NAMALWA (cell line): ENCODE measurements at places on chromosomes 3 and 15.

GRCh38 chr3:102715030-102715697 is 280.3 kb downstream of the ZPLD1 start:
- no peak for DNase-seq

DNA sequence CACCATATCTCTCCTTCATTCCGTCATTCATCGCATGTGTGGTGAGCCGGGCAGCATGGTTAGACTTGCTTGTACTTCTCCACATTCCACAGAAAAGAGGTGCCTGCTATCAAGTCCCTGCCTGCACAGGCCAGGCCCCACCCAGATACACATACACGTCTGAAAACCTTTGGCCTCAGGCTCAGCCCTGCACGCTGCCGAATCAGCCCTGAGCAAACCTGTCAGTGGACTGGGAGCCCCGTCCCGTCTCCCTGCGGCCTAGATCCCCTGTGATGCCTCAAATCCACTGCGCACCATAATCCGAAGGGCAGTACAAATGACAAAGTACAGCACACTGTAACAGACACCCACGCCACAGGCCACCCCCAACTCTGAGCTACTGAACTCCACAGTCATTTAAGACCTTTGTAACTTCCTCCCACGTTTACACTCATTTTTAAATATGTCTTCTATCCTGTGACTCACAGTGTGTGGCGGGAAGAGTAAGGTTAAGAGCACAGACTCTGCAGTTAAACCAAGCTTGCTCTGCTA is 67.1 kb downstream of the MB21D2 start:
- no peak for DNase-seq

DNA sequence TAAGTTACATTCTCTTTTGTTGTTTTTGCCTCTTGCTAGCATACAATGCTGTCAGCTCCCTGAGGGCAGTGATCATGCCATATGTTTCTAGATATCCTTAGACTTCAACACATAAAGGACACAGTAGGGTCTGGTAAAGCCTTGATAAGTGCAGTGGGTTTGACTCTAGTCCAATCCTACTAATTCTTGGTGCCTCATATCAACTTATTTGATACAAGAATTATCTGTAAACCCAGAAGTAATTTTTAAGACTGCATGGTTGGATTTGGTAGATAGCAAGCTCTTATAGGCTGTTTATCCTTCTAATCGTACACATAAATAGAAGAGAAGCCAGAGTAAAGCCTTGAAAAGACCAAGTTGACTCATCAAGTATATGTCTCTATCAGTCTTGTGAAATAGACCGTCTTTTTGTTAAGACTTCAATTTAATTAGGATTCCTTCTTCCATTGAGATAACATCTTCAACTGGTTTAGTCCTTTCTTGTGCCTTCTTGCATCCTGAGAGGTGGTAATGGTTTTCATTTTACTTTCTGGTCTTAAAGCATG is 265.6 kb upstream of the CDIN1 start:
- DNase-seq = no peak

DNA sequence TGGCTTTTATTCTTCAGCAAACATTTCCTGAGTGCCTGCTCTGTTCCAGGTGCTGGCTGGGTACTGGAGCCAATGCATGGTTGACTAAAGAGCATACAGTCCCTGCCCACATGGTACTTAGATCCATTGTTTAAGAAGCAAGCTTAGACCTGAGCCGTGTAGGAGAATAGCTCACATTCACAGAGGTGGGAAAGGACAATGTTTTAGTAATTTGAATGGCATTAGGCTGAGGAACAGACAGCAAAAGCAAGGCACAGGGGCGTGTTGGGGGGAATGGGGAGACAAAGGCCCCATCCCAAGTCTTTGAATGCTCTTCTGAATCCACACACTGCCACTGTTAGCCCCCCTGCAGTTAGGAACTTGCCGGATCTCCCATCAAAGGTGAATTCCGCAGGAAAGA is 388.2 kb upstream of the RGMA start:
- DNase-seq = no peak

DNA sequence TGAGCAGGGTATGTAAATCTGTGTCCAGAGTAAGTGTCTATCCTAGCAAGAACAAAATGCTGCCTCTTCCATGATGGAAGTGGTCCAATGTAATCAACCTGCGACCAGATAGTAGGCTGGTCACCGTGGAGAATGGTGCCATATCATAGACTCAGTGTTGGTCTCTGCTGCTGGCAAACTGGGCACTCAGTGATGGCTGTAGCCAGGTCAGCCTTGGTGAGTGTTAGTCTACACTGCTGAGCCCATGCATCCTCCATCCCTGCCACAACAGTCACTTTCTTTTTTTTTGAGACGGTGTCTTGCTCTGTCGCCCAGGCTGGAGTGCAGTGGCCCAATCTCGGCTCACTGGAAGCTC is 69.3 kb downstream of the CHRD start:
- no peak for DNase-seq

GRCh38 chr3:86794361-86795065 is 196.4 kb downstream of the VGLL3 start:
- DNase-seq = no peak

DNA sequence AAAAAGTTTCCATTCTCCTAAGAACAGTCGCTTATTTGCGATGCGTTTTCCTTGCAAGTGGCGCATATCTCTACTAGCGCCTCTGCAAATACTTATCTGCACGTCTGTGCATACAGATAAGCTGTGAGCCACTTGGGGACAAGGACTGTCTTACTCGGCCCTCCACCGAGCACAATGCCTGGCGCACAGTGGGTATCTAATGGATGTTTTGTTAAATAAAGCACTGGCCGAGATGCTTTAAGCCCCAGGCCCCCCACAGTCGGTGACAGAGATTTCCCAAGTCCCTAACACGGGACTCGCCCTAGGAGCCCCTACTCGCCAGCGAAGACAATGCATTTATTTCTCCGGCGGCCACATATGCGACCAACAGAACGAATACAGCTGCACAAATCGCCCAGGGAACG is 503 bp downstream of the HLTF start:
- DNase-seq = peak; percentile 59

DNA sequence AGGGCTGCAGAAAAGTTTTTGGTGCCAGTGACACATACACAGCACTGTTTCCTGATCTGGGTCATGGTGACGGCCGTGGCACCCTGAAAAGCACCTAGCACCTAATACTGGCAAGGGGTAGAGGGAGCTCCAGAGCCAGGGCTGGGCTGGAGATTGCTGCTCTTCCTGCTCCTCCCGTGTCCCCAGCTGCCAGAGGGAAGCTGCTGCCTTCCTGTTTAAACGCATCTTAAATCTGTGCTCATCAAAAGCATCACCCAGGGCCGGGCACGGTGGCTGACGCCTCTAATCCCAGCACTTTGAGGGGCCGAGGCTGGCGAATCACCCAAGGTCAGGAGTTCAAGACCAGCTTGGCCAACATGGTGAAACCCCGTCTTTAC is 156.7 kb upstream of the MEF2A start:
- peak; percentile 37 for DNase-seq

DNA sequence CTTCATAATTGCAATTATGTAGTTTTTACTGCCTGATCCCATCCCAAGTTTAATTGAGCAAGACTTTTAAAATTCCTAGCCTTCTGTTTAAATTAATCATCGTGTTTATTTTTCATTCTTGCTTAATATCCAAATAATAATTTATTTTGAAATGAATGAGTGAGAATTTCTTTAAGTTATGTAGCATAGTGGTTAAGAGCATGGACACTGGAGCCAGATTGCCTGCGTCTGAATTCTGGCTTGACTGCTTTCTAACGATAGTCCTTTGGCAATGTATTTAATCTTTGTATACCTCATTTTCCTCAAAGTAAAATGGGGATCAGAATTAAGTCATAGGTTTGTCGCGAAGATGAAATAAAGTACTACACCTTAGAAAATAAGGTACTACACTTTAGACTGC is 71.4 kb downstream of the LRRC49 start:
- no peak for DNase-seq

DNA sequence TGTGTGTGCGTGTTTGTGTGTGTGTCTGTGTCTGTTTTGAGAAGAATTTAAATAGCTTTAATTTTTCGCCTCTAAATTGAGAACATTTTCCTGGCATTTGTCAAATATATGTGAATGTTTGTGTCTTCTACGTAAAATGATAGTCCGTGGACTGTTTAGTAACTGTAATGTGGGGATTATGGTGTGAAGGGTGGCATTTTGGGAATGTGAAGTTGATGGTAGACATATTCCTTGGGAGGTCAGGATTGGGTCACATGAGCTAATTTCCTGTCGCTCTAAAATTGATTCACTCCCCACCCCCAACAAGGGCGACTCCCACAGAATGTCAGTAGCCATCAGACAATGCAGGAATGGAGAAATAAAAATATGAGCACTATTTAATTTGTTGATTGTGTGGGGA is 107.3 kb downstream of the ITPR1 start:
- no peak for DNase-seq

GRCh38 chr3:182450942-182451787 is 342.1 kb upstream of the ATP11B start:
- no peak for DNase-seq

GRCh38 chr3:48226939-48227338 is 3.6 kb downstream of the CAMP start:
- DNase-seq = no peak

GRCh38 chr15:48966595-48967301 is 3.0 kb upstream of the SHC4 start:
- DNase-seq = peak; percentile 7

- DNase-seq = peak; percentile 97
Measured at GRCh38 chr3:157088601-157089454, 71.1 kb downstream of the CCNL1 start.

GRCh38 chr15:77387365-77388105 is 32.4 kb downstream of the PEAK1 start:
- no peak for DNase-seq

GRCh38 chr15:67186226-67186649 is 68.2 kb downstream of the AAGAB start:
- DNase-seq = no peak

- DNase-seq = no peak
Measured at GRCh38 chr3:166569589-166569988, 732.4 kb upstream of the BCHE start.

GRCh38 chr3:189710620-189711402 is 79.6 kb downstream of the TP63 start:
- DNase-seq = peak; percentile 66

GRCh38 chr3:13718000-13718399 is 161.9 kb downstream of the WNT7A start:
- no peak for DNase-seq

- DNase-seq = no peak
Measured at GRCh38 chr3:194268654-194269512, 82.2 kb downstream of the CPN2 start.

DNA sequence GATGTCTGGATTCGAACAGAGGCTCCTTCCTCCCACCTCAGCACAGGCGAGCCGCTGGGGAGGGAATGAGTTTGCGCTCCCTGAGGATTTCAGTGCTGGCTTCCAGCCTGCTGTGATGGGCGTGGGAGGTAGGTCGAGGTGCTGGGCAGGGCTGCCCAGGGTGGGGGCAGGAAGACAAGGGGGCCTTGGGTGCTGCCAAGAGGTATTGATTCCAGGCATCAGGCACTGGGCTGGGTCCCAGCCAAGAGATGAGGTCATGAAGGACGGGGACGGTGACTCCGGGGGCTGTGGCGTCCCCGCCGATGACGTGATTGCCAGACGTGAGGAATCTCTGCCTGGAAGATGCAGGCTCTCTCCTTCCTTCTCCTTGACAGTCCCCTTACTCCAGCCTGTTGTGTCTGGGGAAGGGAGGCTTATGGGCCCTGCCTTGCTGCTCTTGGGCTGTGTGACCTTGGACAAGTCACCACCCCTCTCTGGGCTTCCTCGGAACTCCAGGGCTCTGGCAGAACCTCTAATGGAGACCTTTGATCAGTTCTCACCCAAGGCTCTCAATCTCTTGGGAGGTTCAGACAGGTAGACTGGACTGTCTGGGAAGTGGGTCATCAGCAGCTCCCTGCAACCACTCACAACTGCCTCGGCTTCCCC is 116.8 kb downstream of the FBLN2 start:
- no peak for DNase-seq

GRCh38 chr3:107633327-107634098 is 110.8 kb downstream of the BBX start:
- DNase-seq = no peak

DNA sequence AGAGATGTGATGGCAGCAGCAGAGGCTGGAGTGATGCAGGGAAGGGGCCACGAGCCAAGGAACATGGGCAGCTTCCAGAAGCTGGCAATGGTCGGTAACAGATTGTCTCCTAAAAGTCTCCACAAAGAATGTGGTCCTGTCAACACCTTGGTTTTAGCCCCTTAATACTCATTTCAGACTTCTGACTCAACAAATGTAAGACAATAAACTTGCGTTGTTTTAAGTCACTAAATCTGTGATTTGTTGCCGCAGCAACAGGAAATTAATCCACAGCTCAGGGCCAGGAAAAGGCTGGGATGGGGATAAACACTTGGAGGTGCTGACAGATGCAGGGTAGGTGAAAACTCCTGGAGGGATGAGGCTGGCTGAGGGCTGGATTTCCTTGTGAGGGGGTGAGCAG is 69.9 kb downstream of the OXNAD1 start:
- no peak for DNase-seq

DNA sequence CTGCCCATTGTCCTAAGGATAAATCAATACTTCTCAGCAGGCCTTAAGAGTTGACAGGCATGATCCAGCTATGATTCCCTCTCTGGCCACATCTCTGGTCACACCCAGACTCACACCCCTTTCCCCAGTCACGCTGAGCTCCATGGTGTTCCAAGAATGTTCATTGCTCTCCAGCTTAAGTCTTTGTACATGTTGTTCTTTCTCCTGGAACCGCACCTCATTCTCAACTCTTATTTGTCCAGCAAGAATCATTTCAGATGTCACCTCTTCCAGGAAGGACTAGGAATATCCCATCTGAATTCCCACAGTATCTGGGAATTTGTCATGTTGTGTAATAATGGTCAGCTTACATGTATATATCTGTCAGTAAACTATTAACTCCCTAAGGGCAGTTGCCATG is 118.3 kb upstream of the GALNT15 start:
- DNase-seq = no peak

- DNase-seq = no peak
Measured at GRCh38 chr3:79018671-79019136, 749.1 kb downstream of the ROBO1 start.

- no peak for DNase-seq
Measured at GRCh38 chr15:79083154-79083553, 7.4 kb downstream of the RASGRF1 start.

- peak; percentile 68 for DNase-seq
Measured at GRCh38 chr15:91855241-91855640, 1.7 kb downstream of the SLCO3A1 start.

GRCh38 chr3:126087552-126088175 is 3.7 kb upstream of the SLC41A3 start:
- DNase-seq = no peak

GRCh38 chr15:51229907-51230330 is 108.5 kb downstream of the CYP19A1 start:
- DNase-seq = peak; percentile 55

- no peak for DNase-seq
Measured at GRCh38 chr3:74009961-74010844, 385.5 kb upstream of the PDZRN3 start.

GRCh38 chr3:187041362-187042307 is 97.7 kb downstream of the RPL39L start:
- peak; percentile 64 for DNase-seq

DNA sequence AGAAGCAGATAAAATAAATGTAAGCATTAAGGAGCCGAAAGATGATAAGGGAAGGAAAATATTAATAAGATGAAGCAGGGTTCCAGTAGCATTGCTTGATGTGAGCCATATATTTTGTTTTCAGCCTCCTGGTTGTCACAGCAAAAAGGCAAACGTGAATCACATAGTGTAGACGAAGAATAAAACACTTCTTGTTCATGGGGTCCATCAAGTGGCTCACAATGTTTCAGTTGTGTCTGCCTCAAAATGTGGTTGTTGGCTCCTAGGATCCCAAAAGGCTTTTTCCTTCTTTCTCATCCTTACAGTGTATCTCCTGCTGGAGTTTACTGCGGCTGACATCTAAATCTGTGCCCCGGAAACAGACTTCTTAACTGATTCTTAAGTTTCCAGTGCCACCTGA is 195.1 kb downstream of the GHSR start:
- DNase-seq = no peak
